ENCODE measurements at places on chromosomes 12 and 14.

GRCh38 chr12:51591016-51591901, at the start of gene SCN8A:
SCN8A (plus strand) TSS chr12:51591233; CDS start chr12:51662818, 71,585 bp downstream.
- DNase-seq: peak; percentile 41

- DNase-seq: no peak
Observed at GRCh38 chr12:58079806-58080205, 138.4 kb downstream of the ATP23 start.

DNA sequence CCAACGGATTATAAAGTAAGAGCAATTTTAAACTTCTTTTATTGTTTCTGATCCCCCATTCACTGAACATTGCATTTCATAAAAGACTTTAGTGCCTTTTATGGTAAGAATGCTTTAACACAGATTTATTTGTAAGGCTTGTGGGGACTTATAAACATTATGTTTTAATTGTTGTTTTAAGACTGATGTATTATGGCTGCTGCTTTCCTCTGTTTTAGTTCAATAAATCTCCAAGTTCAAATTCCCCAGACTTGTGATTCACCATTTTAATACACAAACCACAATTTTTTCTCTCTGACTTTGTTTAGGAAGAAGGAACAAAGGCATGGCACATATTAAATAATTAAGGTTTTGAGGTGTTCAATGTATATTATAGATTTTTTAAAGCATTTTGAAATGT, 753.3 kb downstream of the SLC6A15 start:
- DNase-seq: no peak

DNA sequence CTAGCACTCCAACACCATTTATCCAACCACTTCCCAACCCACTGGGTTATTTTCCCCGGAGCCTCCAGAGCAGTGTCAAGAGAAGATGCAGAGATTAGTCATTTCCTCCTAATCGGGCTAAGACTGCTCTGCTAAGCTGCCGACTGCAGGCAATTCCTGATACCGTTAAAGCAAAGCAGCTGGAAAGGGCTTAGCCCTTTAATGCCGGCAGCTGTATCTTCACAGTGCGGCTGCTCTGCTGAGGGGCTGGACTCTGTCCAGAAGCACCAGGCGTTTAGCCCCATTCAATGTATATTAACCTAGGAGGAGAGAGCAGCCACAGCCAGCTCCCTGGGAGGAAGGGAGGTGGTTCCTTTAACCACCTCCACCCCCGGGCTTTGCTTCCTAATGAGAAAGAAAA, 11.1 kb downstream of the AQP6 start:
- no peak for DNase-seq

DNA sequence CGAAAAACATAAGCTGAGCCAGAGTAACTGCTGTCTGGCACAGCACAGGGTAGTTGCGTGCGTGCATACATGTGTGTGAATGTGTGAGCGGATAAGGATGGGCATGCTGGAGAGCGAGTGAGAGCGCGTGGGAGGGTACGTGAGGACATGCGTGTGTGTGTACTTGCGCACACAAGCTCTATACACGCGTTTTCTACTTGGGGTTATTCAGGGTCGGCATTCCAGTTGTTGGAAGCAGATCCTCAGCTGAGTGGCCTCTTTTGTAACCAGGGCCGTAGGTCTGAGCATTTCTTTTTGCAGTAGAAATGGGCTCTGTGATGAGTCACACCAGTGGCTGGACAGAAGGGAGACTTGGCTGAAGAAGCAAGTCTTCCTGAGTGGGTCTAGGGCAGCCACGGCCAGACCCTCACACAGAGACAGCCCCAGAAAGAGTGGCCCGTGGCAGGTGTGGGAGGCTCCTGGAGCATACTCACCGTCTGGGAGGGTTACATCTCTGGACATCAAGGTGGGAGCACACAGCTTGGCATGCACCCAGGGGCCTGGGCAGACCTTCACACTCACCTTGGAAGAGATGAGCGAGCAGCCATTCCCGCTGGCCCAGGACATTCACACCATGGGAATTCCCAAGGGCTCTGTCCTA, 78.0 kb downstream of the LRRC74A start:
- DNase-seq: no peak

DNA sequence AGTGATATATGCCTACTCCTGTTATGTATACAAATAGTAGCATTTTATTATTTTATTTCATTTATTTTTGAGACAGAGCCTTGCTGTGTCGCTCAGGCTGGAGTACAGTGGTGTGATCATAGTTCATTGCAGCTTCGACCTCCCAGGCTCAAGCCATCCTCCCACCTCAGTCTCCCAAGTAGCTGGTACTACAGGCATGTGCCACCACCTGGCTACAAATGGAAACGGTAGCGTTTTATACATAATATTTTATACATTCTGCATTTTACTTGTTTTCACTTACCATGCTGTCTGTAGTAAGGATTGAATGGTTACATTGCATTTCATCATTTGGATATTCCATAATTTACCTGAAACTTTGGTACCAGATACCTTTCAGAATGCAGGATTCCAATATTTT, 14.1 kb downstream of the C1R start:
- no peak for DNase-seq

DNA sequence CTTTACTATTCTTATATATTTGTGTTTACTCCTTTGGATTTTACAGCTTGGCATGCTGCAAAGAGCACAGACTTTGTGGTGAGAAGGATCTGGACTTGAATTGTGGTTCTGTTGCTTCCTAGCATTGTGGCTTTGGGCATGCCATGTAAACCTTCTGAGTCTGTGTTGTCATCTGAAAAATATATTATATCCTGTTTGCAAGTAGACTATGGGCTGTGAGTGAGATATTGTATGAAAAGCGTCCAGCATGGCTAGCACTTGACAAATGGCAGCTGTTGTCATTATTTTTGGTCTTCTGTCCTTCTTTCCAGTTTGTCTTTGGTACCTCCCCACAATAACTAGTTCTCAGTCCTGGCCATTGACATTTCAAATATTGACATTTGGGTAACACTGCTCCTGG, 61.8 kb upstream of the DACT1 start:
- no peak for DNase-seq

DNA sequence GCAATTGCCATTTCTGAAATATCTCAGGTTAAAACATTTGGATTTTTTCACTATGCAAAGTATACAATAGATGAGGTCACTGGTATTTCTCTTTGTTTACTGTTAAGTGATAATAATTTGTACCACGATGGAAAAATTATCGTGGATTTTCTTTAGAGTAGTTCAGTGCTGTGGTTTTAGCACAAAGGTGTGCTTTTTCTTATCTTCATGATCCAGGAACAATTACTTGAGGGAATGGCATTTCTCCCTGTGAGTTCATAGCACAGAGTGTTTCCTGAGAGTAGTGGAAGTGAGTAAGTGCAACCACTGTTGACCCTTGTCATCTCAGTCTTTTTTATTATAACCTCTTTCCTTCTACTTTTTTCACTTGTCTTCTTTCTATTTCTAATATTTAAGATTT, 86.8 kb downstream of the FGD4 start:
- no peak for DNase-seq

DNA sequence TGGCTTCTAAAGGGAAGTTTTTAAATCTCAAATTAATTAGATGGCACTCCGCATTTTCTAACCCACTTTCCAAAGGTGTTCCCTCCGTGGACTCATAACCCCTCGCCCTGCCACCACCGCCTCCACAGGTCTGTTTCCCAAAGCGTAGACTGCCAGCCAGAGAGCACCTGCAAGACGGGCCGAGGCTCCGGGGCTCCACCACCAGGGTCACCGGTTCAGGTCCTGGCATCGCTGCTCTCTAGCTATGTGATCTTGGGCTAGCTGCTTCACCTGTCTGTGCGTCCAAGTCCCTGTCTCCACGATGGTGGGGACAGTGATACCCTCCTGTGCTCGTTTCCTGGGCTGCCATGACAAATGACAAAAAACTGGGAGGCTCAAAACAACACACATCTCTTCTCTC, 11.5 kb downstream of the RIMBP2 start:
- no peak for DNase-seq
